Activated CD8-positive, alpha-beta T cell treated with anti-CD3 and anti-CD28 coated beads, Interleukin-2, amount 10 ng/mL, durations not matched to agents 7 days and 5 days (primary cell): ENCODE measurements at places on chromosomes 5 and 9. TPM values are rescaled to one million over a fixed set of nuclear protein-coding genes. Genes with fewer than 3 reads are reported as not detected.

ZNF354C gene
- 6.8 TPM for total RNA-seq

GRCh38 chr5:87949676-87950631 is 318.7 kb downstream of the TMEM161B start:
- no peak for DNase-seq

DNA sequence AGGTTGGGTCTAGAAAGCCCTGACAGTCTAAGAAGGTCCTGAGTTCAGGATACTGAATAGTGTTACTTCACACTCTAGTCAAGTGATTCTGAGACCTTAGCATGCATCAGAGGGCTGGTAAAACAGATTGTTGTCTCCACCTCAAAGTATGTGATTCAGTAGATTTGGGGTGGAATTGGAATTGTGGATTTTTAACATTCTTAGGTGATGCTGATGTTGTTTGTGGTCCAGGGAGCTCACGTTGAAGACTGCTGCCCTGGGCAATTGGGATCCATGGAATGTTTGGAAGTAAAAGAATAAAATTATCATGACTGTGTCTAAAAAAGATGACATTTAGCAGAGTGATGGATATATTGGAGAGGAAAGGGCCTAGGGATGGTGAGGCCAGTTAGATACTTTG is 75.6 kb downstream of the VCAN start:
- DNase-seq: no peak

- no peak for DNase-seq
Observed at GRCh38 chr9:37909326-37909725, 5.4 kb upstream of the SLC25A51 start.

DNA sequence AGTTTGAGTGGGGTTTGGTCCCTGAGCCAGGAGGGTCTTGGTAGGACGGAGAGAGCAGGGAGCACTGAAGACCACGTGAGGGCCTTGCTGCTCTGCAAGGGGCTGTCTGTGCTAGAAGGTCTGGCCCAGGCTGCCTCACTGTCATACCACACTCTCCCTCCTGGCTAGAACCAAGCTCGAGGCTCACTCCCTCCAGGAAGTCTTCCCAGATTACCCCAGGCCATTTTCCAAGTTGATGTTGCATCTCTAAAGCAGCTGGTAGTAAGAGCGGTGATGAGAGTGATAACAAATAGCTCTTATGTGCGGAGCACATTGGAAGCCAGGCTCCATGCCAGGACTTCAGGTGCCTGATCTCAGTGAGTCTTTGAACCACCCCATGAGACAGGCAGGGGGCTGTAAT is 6.6 kb downstream of the MYMK start:
- DNase-seq: no peak

DNA sequence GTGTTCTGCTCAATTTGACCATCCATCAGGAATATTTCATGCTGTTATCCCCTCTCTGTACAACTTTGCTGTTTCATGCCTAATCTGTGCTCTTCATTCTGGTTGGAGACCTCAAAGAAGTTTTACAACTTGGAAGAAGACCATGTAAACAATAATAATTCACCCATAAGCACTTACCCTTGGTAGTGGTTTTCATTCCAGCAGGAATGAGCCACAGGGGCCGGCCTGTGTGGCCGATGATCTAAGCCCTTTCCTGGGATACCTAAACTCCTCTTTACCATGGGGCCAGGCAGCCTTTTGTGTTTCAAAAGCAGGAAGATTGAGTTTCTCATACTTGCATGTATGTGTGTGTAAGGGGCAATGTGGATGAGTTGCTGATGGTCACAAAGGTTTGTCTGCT is 165.0 kb downstream of the FGF1 start:
- DNase-seq: no peak

DNA sequence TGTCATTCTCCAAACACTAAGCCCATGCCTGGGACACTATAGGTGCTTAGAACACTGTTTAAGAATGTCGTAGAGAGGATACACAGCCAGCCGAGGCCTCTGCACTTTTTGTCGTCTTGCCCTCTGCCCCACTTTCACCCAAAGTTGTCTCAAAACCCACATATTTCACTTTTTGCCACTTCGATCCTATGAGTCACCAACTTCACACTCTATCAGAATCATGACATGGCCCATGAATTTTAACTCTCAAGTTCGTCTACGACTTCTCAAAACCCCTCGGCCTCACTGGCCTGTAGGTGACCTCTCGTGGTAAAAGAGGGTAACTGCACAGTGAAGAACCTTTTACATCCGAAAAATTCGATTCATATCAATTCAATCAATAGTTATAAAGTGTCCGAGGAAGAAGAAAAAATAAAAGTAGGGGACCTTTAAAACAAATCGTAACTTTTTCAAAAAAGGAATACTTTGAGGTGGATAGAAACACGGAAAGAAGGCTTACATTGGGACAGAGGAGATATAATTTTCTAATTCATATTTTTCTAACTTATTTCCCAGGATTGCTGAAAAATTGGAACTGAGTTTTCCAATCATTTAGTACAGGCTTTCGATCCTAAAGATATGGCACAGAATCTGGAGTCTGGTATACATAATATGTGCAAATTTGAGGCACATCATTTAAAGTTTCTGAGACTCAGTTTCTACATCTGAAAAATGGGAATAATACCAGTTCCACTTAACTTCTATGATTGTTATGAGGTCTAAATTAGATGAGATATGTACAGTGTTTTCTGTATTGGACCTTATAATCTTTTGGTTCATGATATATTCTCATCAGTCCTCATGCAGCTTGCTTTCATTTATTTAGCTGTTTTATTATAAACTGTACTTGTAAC is 122.6 kb downstream of the APBA1 start:
- peak; percentile 42 for DNase-seq

GRCh38 chr9:15191378-15191777 is 115.6 kb downstream of the TTC39B start:
- peak; percentile 58 for DNase-seq
